ENCODE measurements at places on chromosomes 16 and 17.

GRCh38 chr17:66943484-66943883, 21.0 kb upstream of the CACNG4 start:
- DNase-seq = peak; percentile 7

DNA sequence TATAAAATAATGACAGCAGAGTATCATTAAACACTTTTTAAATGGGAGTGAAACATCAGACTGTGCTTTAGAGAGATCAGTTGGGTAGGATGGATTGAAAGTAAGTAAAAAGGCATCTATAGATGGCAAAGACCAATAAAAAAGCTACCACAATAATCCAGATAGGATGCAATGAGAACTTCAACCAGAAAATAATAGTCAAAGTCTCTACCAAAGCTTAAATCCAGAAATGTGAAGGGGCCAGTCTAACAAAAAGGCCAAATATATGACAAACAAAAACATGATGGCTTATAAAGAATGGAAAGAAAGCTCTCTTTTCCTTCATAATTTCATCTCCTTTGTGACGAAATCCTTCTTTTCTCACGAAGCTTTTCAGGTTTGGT, 12.3 kb downstream of the KANSL1 start:
- DNase-seq = no peak

DNA sequence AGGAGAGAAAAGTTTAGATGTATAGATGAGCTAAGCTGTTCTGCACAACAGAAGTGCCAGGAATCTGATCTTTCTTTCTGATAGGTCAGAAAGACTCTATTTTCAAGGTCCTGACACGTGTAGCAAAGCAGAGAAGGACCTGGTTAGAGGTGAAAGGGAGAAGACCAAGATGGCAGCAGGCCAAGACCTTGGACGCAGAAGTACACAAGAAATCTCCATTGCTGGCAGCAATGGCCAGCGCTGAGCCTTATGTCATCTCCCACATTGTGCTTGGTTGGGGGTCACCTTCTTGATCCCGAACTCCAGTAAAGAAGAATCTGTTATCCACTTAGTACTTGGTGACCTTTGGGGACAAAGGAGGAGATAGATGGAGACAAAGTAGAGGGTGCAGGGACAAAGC, 41.8 kb upstream of the AKAP1 start:
- DNase-seq = no peak

DNA sequence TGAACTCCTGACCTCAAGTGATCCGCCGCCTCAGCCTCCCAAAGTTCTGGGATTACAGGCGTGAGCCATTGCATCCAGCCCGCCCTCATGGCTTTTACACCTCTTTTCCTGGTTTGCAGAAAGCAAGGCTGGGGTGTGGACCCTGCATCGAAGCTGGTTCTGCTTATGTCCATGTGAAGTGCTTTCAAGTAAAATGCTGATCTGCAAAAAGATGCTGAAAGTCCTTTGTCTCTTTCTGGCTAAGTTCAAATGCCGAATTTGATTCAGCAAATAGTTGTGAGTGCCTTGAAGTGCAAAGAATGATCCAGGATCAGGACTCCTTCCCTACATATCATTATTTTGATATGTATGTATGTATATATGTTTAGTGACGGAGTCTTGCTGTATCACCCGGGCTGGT, 17.1 kb downstream of the NAA60 start:
- DNase-seq = no peak

GRCh38 chr17:2419486-2419885, 18.6 kb upstream of the MNT start:
- no peak for DNase-seq

- no peak for DNase-seq
These were observed 183.1 kb downstream of the CYLD start for GRCh38 chr16:50924759-50925545.

- DNase-seq = no peak
These were observed 11.1 kb upstream of the RNF112 start for GRCh38 chr17:19399750-19400450.

DNA sequence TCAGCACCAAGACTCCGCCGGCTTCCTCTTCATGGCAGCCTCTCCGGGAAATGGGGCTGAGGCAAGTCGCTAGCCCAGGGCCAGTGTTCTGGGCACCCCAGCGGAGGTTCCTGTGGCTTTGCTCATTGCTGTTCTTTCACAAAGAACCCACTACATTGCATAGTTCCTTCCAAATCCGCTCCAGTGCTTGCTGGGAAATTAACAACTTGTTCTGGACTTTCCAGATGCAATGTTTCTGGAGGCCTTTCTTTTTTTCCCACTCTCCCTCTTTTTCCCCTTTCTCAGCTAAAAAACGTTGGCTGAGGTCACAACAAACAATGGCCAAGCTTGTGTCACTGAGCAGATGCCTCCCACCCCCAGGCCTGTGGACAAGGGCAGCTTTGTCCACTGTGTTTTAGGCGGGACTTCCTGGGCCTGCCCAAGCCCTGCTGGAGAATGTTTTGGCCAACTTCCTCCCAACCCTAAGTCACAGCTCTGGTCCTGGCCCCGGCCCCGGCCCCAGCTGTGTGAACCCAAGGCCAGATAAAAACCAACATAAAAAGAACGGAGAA, 131.5 kb upstream of the RCVRN start:
- peak; percentile 90 for DNase-seq

DNA sequence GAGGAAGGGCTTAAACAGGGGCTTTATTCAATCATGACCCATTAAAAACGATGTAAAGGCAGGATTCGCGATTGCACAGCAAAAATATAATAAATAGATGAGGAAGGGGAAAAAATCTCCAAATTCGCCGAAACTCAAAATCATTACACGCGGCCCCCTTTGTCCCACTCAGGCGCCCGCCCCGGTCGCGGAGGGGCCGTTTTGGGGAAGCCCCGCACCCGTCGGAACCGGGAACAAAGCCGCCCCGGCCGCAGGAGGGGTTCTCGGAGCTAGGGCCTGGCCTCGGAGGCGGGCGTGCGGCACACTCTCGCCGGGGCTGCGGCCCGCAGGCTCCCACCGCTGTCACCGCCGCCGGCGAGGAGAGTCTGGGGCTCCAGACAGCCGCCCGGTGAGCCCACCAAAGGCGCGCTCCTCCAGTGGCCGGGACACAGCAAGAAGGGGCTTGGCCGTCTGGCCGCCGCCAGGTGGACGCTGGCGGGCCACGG, 521 bp downstream of the C16orf87 start:
- peak; percentile 35 for DNase-seq

- DNase-seq = no peak
These were observed 17.3 kb upstream of the TBKBP1 start for GRCh38 chr17:47676510-47677165.

GRCh38 chr17:55577687-55578086, 66.4 kb upstream of the SMIM36 start:
- DNase-seq = no peak

- DNase-seq = no peak
These were observed 57.0 kb downstream of the HS3ST3A1 start for GRCh38 chr17:13544765-13545164.

DNA sequence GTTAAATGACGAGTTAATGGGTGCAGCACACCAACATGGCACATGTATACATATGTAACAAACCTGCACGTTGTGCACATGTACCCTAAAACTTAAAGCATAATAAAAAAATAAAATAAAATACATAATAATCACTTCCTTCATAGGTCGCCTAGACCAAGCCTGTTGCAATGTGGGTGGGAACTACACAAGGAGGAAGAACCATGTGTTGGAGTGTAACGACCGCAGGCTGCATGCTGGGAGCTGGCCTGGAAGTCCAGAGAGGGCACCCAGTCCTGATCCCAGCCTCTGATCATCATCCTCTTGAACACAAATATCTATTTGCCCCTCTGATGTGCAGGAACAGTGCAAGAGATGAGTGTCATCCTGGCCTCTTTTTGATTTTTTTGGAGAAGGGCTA, 224.7 kb upstream of the ASIC2 start:
- no peak for DNase-seq

DNA sequence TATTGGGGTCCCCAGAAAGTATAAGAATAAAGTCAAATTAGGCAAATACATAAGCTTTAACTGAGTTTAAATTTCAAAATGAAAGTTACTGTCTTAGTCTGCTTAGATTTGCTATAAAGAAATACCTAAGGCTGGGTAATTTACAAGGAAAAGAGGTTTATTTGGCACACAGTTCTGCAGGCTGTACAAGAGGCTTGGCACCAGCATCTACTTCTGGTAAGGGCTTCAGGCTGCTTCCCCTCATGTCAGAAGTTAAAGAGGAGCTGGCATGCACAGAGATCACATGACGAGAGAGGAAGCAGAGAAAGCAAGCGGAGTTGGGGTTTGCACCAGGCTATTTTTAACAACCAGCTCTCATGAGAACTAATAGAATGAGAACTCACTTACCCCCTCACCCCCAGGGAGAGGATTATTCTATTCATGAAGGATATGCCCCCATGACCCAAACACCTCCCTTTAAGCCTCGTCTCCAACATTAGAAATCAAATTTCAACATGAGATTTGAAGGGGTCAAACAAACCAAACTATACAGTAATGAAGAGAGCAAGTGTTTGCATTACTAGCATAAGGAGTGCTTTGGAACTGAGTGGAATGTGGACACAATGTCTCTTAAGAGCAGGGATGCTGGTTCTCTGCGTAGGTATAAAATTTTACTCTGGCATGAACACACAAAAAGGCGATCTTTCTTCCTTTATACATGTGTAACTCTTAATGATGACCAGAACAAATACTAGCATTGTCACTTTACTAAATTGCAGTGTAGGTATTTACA, 292.8 kb upstream of the PMFBP1 start:
- peak; percentile 10 for DNase-seq

GRCh38 chr17:633133-633532, 81.5 kb downstream of the VPS53 start:
- DNase-seq = no peak

Measured in left lung (tissue), 14 donors.